AG10803 (cell line): ENCODE measurements at places on chromosomes 1 and 21.

- DNase-seq: peak; percentile 98
Observed at GRCh38 chr1:32400876-32401631, 6.8 kb upstream of the BSDC1 start.

- peak; percentile 54 for DNase-seq
Observed at GRCh38 chr1:178093951-178094738, at the start of gene RASAL2. TSS of gene RASAL2 (plus strand) at chr1:178094104. CDS start at chr1:178094493, 389 bp downstream.

DNA sequence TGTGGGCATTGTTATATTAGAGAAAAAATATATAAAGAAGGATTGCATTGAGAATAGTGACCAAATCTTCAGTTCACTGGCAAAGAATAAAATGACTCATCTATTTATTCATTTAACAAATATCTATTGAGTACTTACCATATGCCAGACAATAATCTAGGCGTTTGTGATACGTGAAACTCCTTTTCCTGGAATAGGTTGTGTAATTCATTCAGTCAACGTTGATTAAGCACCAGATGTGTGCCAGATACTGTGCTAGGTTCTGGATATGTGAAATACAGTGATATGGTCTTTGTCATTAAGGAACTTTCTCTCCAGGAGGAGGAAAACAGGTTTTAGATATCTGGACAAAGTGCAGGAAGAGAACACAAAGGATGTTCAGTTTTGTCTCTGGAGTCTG, 344.5 kb downstream of the RWDD3 start:
- DNase-seq: no peak

DNA sequence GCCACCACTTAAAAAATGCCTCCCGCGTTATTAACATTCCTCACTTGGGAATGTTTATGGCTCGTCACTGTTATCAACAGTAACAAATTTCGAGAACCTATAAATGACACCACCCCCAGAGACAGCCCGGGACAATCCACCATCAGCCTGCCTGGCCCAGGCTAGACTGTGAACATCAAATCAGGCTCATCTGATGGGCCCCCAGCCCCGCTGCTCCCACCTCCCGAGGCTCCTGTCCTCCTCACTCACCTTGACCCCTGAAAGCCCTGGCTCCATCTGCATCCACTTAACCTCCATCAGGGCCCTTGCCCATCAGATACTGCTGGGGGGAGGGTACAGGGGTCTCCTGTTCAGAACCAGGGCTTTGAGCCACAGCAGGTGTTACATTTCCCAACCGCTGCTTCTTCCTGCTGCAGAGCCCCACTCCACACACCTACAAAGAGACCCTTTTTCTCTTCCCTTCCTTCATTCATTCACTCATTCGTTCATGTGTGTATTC, 156.5 kb upstream of the VAMP3 start:
- DNase-seq: no peak

DNA sequence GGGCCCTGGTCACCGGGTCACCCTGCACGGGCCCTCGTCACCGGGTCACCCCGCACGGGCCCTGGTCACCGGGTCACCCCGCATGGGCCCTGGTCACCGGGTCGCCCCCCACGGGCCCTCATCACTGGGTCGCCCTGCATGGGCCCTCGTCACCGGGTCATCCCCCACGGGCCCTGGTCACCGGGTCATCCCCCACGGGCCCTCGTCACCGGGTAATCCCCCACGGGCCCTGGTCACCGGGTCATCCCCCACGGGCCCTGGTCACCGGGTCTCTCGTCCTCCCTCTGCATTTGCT, 77.6 kb downstream of the RIPK4 start:
- no peak for DNase-seq

DNA sequence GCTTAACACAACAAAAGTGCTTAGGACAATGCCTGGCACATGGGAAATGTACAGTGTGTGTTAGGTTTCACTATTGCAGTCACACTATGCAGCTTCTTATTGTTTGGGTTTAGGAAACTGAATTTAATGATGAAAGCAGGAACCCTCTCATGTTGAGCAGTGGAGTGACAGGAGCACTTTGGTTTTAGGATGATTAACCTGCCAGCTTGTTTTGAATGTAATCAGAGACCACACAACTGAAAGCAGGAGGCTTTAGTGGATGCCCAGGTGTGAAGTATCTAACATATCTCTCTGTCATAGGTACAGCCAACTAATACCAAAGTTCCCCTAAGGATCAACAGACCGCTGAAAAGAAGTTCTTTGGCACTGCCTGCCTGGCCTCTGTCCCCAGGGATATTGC, 406.9 kb upstream of the USP24 start:
- DNase-seq: no peak

DNA sequence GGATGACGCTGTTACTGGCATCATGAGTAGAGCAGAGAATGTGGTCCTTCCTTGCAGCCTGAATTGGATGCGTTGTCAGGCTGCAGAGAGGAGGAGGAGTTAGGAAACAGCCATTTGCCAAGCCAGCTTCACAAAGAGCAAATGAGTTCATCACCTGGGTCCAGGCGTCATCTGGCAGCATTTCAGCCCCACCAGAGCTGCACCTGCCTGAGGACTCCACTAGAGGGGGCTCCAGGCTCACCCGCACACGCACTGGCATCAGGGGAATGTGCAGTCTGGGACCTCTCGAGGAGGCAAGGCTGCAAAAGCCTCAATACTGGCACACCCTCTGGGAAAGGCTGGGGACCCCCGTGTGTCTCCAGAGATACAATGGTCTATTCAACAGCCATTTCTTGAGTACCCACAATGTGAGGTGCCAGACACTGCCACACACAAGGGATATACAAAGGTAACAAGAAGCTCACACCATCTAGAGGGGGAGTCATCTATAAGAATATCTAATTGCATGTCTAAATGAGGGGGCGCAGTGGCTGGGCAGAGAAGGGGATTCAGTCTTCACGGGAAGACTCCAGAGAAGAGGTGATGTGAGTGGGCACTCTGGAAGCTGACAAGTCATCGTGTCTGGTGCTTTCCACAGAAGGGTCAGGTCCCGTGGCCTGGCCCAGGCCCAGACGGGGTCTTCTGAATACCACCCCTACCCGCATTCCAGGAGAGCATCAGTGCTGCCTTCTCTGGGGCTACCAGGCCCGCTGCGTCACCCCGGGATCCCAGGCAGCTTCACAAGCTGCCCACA, 53.5 kb upstream of the CNTN2 start:
- DNase-seq: peak; percentile 68

DNA sequence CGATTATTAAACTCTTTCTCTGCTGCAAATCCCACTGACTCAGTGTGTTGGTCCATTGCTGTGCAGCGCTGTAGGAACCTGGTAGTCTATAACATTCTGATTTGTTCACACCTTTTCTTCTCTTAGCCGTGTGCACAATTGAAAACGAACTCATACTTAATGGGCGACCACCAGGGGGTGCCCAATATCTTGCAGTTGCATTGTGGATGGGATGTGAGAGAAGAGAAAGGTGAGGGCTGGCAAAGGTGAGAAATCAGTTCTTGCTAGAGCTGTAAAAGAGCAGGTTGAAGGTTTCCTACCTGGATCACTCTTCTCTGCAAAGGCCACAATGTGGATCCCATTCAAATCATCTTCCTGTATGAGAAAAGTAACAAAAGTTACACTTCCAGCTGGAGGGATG, 51.0 kb downstream of the CASQ2 start:
- DNase-seq: peak; percentile 6

DNA sequence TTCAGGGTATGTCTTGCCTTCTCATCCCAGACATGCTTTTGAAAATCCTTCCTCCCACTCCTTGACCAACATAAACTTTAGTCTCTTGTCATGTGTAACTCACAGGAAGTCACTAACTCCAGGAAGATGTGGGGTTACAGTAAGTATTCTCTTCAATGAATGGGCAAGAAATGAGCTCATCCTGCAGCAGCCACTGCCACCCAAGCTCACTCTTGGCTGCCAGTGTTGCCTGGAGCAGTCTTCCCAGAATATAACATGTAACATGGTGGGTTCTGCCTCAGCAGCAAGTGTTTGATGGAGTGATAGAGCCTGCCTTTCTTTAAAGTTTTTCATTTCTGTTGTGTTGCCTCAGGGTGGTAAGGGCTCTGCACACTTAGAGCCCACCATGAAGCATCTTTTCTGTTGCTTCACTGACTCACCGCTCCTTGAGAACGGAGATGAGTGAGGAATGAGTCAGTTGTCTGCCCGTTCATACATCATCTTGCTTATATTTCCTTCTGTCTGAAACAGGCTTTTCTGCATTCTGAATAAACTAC, 187.0 kb downstream of the TPR start:
- DNase-seq: peak; percentile 77
